ENCODE measurements at places on chromosomes 12 and 14.

DNA sequence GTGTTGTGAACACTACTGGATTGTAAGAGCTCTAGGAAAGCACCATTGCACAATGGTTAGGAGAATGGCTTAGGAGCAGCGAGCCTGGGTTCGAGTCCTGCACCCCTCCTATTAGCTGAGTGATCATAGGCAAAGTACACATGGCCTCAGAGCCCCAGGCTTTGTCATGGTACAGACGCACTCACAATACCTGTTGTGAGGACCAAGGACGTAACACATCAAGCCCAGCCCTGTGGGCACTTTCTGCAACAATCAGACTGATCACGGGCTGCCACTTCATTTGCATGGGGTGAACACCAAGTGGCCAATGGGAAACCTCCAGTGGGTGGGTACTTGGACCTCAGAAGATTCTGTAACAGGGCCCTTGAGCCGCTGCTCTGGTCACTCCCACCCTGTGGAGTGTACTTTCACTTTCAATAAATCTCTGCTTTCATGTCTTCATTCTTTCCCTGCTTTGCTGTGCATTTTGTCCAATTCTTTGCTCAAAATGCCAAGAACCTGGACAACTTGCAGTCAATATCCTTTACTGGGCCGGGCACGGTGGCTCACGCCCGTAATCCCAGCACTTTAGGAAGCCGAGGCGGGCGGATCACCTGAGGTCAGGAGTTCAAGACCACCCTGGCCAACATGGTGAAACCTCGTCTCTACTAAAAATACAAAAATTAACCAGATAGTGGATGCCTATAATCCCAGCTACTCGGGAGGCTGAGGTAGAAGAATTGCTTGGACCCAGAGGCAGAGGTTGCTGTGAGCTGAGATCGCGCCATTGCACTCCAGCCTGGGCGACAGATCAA, 28.2 kb downstream of the GLRX5 start:
- DNase-seq = no peak

DNA sequence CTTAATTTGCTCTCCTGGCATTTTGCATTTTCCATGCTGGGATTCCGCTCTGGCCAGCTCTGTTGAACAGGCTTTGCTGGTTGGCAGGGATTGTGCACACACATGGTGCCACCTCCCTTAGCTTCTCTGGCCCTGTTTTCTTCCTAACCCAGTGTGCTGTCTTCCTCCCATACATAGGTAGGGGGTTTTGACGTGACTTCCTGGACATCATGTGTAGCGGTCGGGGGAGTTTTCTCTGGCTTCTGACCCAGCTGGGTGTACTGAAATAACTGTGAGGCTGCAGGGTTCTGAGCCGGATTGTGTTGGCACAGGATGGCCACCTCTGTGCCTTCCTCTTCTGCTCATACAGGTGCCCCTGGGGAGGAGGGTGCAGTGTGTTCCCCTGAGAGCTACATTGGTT, 25.7 kb downstream of the C14orf132 start:
- DNase-seq = no peak

GRCh38 chr12:7837366-7837765, 35.3 kb downstream of the SLC2A14 start:
- DNase-seq = no peak

- DNase-seq = peak; percentile 23
Measured at GRCh38 chr12:58479401-58479800, 440.9 kb downstream of the LRIG3 start.

GRCh38 chr14:21258005-21258888, 11.0 kb downstream of the HNRNPC start:
- no peak for DNase-seq

GRCh38 chr14:31070431-31070830, 44.3 kb upstream of the STRN3 start:
- DNase-seq = no peak

GRCh38 chr12:26373606-26374495, 178.5 kb downstream of the SSPN start:
- no peak for DNase-seq

DNA sequence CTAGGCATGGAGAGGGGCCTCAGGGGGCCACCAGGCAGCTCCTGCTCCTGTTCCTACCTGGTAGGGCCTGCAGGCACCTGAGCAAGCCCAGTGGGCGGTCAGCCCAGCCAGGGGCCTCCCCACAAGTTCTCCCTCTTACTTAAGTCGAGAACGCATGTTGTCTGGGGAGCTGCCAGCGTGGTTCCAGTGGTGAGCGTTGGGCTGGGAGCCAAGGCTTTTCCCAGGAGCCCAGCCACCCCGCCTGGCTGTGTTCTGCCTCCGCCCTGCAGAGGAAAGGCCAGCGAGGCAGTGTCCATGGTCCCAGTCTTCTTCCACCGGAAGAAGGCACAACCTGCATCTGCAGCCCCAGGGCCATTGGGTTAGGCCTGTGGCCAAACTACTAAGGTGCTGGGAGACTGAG, 1.4 kb downstream of the C14orf180 start:
- DNase-seq = no peak

DNA sequence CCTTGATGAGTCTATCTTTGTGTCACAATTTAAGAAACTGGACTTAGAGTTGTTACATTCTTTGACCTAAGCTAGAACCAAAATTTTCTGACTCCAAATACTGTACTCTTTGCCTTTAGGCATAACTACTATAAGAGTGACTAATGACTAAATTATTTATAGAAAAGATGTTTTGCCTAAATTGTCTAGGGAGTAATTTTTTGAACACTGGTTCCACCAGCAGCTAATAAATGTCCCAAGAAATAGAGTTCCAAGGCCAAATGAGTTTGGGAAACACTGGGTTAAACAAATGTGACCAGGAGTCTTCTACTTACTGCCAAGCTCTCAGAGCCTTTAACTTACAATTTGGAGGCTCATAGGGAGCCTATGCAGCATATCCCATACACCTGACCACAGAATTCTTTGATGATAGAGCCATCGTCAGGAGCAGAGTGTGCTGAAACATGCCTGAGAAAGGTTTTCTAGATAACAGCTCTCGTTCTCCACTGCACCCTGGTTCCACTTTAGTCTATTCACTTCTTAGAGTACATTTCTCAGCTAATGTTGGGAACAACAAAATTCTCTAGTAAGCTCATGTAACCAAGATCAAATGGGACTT, 215.9 kb upstream of the HMGA2 start:
- no peak for DNase-seq

- no peak for DNase-seq
Measured at GRCh38 chr12:111089616-111090015, 169.2 kb upstream of the MYL2 start.

GRCh38 chr12:15538881-15539280, 216.6 kb downstream of the PTPRO start:
- DNase-seq = no peak

- DNase-seq = no peak
Measured at GRCh38 chr14:105324080-105324778, 9.7 kb downstream of the PACS2 start.

DNA sequence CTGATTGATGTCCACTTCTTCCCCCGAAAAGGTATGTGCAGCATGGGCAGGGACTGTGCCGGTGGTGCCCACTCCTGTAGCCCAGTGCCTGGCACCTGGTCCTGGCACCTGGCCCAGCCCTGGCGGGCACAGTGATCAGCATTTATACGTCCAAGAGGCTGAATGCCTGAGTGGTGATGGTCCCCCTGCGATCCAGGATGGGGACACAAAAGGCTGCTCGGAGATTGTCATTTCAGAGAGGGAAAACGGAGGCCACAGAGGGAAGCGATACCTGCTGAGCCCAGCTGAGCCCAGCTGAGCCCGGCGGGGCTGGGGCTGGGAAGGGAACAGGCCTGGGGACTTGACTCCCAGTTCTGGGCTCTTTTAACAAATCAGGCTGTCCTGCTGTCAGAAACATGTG, 55.8 kb downstream of the PRIMA1 start:
- DNase-seq = no peak

DNA sequence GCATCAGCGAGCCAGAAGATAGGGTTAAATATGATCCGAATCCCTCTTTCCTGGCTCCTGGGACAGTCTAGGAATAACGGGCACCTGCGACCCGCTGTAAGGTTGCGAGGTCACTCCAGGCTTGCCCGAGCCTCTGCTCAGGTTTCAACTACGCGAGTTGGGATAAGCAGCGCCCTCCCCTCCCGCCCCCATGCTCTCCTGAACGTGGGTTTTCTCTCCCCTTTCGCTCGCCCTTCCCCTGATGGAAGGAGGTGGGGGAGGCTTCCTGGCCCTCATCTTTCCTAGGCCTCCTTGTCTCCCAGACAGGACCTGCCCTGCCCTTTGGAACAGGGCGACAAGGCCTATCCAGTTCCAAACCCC, 753 bp upstream of the ATP5MC2 start:
- DNase-seq = peak; percentile 72

DNA sequence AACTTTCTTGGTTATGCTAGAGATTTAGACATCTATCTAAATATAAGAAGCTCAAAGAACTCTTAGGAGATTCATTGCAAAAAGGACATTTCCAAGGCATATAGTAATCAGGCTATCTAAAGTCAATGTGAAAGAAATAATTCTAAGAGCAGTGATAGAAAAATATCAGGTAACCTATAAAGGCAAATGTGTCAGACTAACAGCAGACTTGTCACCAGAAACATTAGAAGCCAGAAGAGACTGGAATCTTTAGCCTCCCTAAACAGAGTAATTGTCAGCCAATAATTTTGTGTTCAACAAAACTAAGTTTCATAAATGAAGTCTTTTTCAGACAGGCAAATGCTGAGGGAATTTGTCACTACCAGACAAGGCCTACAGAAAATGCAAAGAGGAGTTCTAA, 122.0 kb upstream of the SCAF11 start:
- no peak for DNase-seq

DNA sequence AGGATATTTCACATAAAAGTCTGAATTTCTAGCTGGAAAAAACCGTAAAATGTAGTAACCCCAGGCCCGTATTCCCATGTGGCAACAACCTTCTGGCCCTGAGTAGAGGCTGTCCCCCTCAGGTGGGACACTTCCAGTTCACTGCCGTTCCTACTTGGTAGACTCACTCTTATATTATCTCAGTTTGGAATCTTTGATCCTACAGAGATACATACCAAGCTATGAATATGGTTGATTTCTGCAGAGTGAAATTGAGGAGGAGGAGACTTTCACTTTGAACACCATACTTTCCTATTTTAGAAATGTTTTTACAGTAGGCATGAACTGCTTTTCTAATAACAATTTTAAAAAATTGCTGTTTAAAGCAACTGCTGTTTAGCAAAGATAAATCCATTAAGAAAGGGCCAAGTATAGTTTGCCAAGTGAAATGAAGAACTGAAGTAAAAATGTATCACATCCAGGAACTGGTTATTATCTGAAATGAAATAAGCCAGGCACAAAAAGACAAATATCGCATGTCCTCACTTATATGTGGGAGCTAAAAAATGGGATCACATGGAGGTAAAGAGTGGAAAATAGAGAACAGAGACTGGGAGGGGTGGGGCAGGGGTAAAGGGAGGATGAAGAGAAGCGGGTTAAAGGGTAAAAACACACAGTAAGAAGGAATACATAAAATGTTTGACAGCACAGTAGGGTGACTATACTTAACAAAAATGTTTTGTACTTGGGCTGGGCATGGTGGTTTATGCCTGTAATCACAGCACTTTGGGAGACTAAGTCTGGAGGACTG, 92.8 kb upstream of the METAP2 start:
- DNase-seq = no peak

- DNase-seq = no peak
Measured at GRCh38 chr14:69363055-69363454, 35.0 kb downstream of the ERH start.

DNA sequence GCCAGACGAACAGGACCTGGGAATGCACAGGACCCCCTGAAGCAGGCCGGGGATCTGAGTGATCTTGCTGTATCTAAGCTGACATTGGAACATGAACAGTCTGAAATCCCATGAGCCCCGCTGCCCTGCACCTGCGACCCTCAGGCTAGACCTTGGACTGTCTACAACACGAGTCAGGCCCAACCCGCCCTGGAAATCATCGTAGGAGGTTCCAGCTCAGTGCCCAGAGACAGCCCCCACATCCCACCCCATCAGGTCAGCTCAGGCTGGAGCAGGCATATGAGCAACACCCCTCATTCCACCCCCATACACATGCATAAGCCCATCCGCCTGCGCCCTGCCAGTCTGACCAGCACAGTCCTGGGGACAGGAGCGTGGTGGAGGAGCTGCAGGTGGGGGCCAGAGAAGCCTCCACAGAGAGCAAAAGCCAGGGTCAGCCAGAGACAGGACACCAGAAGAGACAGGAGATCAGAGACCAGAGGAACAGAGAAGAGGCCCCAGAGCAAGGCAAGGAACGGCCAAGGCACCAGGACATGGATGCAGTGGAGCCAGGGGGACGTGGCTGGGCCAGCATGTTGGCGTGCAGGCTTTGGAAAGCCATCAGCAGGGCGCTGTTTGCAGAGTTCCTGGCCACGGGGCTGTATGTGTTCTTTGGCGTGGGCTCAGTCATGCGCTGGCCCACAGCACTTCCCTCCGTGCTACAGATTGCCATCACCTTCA, at the start of gene AQP6:
Gene AQP6 (plus strand): TSS at position 307 of the 720 bp plus-strand sequence. CDS start 227 bp downstream, at position 534.
- DNase-seq = no peak

DNA sequence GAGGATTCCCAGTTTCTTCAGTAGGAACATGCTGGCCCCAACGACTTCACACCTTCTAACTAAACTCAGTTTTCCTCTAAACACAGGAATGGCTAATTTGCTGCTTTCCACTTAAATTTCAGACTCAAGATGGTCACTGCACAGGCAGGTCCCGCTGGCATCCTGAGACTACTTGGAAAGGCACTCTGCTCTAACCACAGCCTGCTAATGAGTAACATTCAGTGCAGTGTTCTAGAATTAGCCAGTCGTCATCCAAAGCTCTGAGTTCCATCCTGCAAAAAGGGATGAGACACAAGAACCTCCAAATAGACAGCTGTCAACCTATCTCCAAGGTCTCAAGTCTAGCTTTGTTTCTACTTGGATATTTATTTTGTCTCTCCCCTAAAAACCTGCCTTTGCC, 6.0 kb downstream of the CCDC92 start:
- DNase-seq = no peak

GRCh38 chr12:101493556-101493955, 18.4 kb downstream of the SPIC start:
- no peak for DNase-seq

DNA sequence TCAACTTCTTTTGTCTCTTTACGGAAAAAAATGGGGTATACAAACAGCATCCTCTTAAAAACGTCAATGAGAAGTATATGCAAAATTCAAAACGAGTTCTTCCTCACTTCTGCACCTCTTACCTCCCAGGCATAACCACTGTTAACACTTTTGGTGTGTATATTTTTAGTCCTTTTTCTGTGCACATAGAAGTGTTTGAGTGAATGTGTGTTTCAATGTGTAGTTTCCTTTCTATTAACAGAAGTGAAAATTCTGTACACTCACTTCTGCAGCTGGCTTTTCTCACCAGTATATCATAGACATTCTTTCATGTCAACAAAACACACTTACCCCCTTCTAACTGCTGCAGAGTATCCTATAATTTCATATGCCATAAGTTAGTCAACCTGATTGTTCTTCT, 5.4 kb downstream of the UBR7 start:
- DNase-seq = no peak

DNA sequence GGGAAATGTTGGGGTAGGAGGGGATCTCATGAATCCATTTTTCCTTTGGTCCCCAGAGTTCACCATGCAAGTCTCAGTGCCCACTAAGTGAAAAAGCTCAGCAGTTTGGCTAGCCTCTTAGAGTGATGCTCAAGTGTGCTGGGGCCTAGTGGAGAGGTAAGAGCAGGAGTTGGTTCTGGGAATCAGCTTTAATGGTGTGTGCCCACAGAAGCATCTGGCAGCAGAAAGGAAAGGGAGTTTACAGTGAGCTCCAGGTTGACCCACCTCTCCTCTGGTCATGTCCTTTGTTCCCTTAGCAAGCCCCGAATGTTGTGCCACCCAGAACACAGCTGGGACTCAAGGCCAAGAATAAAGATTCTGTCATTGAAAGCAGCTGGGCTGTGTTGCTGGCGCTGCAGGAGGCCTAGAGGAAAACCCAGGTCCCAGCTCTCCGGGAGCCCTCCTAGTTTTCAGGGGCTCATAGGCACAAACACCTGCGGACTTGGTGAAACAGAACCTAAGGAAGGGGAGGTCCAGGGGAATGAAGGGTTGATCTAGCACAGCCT, 320.8 kb downstream of the ZFP36L1 start:
- no peak for DNase-seq

Data from NCI-H146 (cell line).